ENCODE measurements at places on chromosomes 5 and 9. TPM values are rescaled to one million over a fixed set of nuclear protein-coding genes. Genes with fewer than 3 reads are reported as not detected.

The NUDT12 gene
- 13.5 TPM for total RNA-seq

The ADRB2 gene
- total RNA-seq: 0.79 TPM

GRCh38 chr9:96779089-96779488 lies 1.2 kb upstream of the ZNF510 start:
- no peak for DNase-seq

DNA sequence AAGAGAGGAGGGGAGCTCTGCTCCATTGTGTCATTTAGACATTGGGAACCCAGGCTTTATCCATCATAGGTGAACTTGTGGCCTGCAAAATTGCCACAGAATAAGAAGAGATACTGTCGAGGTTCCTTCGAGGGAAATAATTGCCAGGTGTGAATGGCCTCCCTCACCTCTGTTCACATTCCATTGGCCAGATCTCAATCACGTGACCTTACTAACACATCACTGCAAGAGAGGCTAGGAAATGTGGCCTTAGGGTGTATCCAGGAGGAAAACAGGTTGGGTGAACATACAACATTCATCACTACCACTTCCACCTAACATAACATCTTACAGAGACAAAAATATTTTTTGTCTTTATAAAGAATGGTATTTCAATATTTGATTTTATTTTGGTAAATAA lies 182.1 kb downstream of the FBXL7 start:
- DNase-seq: no peak

DNA sequence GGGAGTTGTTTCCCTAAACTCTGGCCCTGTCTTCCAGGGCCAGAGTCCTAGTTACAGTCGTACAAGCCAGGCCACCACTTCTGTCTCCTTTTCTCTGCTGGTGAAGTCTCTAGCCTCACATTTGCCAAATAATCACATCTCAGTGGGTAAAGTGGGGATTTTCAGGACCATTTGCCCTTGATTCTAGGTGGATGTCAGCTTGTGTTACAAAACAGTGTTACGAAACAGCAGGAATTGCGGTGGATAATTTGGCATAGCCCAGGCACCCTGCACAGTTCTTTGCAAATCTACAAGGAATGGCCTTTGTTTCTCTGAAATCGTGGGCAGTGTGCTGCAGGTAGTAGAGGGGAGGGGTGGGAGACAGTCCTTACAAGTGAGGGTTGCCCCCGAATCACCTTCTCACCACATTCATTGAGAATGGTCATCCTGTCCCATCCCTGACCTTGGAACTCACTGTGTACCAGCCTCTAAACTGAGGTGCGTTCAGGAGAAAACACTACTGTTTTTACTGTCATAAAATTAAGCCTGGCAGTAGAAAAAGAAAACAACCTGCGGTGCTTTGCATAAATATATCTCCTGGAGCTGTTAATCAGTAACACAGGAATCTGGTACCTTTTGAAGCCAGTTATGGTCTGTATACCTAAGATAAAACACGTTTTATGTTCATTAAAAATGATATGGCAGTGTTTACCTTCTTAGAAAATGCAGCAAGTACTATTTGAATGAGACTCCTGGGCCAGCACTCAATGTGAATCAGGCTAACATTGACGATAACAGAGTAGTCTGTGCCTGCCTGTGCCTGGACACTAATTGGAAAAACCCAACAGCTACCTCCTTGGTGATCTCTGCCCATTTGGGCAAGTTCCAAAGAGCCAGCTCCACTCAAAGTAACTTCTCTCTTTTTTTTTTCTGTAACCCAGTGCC lies 44.3 kb downstream of the CYSTM1 start:
- DNase-seq: no peak

GRCh38 chr5:105806596-105806995 lies 1864.1 kb downstream of the EFNA5 start:
- DNase-seq: no peak

GRCh38 chr9:3756071-3756470 lies 230.3 kb upstream of the RFX3 start:
- no peak for DNase-seq

GRCh38 chr5:174491265-174491664 lies 233.1 kb upstream of the MSX2 start:
- DNase-seq: no peak
